ENCODE measurements at places on chromosomes 1 and 21.

- DNase-seq, result no peak
These were observed 313.4 kb downstream of the CAMTA1 start for GRCh38 chr1:7098641-7099040.

GRCh38 chr1:223835754-223836153 lies 10.0 kb downstream of the TP53BP2 start:
- DNase-seq, result no peak

- DNase-seq, result no peak
These were observed 49.0 kb downstream of the ARHGEF16 start for GRCh38 chr1:3503525-3503886.

- no peak for DNase-seq
These were observed 29.2 kb downstream of the TRABD2B start for GRCh38 chr1:47967864-47968555.

DNA sequence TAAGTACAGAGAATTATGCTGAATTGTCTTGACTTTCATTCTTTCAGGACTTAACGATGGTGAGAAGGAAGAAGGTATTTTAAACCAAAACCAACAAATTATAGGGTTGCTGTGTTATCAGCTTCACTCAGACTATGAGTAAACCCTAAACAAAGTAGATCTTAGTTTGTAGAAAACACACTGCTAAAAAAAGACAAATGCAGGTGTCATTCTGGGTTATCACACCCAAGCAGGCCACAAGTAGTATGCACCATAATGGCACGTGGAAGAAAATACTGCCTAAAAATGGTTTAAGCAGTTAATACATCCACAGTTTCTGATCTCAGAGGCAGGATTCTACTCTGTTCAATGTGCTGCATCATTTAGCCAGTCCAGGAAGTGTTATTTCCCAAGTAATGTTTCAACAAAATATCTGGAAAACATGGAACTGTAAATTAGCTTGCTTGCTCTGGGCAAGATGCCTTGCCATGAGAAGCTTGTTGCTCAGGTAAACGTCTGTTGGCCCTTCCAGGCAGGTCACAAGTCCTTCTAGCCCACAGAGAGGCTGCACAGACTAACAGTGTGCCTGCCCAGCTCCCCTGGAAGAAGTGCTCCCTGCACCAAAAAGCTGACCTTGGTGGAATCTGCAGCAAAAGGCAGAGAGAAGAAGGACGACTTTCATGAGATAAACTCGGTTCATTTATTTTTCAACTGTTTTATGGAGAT lies 4.1 kb downstream of the DIPK1A start:
- DNase-seq, result no peak

GRCh38 chr1:150021191-150021694 lies 10.7 kb upstream of the OTUD7B start:
- DNase-seq, result no peak

- peak; percentile 11 for DNase-seq
These were observed 5.0 kb downstream of the PRELP start for GRCh38 chr1:203480525-203481084.

- no peak for DNase-seq
These were observed 837 bp downstream of the NDUFS5 start for GRCh38 chr1:39026866-39027507.

DNA sequence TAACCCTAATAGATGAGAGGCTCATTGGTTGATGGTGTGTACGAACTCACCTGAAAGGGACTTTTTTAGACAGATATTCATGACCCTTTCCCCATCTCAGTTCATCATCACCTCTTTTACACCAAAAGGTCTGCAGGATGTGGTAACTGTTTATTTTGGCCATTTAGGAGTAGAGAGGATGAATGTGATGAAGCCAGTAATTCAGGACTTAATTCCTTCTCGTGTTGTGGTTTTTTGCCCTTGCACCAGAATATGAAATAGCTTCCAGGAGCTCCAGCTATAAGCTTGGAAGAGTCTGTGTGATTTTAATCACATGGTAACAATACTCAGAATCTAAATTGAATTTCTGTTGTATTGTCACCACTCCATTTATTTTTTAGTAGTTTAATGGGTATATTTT lies 189.4 kb upstream of the KCTD3 start:
- no peak for DNase-seq
